B cell (primary cell): ENCODE measurements at places on chromosomes 1 and 21.

- no peak for DNase-seq
Measured at GRCh38 chr1:221768444-221769066, 26.7 kb upstream of the DUSP10 start.

- no peak for DNase-seq
Measured at GRCh38 chr1:227546059-227546458, 17.3 kb upstream of the ZNF678 start.

DNA sequence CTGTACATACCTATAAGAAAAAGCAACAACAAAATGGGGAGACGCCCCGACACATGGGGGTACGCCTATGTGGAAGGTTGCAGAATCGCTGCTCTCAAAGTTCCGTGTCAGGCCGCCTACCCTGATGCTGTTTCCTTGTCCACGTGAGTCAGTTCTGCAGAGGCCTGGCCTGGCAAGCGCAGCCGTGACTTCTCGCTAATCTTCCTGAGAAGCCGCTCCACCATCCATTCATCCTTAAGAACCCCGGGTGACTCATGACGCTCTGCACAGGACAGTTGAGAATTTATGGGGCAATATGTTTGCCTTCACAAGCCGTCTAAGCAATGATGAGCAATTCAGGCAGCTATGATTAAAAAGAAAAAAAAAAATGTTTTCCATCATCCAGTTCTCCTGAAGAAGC, 122.3 kb upstream of the TMPRSS2 start:
- no peak for DNase-seq

GRCh38 chr1:109243860-109244552, 5.3 kb upstream of the CELSR2 start:
- DNase-seq: no peak

DNA sequence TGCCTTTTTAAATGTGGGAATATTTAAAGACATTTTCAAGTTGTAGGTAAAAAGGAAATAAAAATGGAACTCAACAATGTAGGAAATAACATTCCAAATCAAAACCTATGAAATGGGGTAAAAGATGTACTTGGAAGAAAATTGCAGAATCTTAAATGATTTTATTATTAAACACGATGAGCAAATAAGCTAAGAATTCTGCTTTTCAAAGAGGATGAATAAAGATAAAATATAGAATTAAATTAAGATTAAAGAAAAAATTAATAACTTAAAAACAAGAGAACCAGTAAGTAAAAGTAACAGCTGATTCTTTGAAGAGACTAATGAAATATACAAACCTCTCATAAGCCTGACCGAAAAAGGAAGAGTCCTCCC, 74.0 kb downstream of the NPHP4 start:
- no peak for DNase-seq

DNA sequence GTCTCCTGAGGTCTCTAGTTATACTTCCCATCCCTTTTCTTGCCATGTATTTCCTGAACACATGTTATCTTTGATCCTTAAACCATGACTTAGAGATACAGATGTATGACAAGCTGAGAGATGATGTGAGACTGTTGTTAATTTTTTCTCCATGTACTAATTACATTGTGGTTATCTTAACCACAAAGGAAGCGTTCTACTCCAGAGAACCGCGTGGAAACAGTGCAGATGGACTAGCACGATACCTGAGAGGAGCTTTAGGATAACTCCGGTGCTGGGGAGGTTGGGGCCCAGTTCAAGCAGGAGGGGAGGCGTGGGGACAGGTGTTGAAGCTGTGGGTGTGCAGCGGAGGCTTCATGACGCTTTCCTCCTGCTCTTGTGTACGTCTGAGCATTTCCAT, 17.5 kb downstream of the PDE9A start:
- no peak for DNase-seq
